ENCODE measurements at places on chromosomes 7 and 10.

DNA sequence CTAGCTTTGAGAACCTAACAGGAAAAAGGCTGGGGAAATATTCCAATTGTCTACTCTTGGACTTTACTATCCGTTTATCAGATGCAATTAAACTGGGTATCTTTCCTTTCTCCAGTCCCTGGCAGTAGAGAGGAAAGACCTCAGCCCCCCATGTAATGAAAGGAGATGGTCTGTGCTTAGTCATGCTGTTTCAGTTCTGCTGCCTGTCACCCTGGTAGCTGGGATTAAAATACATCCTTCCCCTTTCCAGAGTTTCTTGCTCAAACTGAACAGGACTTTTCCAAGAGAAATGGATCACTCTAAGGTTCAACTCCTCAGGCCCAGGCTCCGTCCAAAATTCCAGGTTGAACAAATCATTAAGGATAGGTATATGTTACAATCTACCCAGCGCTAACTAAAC, 202.9 kb downstream of the PTEN start:
- no peak for DNase-seq

DNA sequence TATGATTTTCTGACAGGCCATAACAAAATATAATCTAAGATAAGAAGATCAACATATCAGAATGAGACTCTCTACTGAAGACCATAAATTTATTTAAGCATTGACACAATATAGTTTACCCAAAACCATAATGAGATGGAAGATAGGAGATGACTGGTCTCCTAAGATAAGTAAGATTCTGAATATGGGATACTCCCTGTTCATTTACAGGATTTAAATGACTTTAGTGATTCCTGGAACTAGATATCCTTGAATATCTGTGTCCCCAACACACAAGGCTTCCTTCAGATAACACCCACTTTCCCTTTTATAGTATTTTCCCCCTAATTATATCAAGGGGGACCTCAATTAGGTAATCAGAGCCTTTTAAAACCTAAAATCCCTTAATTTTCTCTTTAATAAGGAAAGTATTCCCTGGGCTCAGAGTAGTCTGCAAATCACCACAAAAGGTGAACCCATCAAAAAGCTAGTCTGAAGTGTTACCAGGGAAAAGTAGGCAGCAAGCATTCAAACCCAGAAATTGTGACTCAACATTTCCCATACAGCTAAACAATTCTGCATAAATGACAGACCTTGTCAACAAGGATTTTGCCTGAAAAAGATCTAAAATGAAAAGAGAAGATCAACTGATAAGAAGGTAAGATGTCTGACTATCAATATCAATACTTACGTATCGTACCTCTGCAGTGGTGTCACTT, 99.9 kb downstream of the CNOT4 start:
- DNase-seq: no peak

- no peak for DNase-seq
Measured at GRCh38 chr7:47765373-47765979, 182.8 kb downstream of the PKD1L1 start.

DNA sequence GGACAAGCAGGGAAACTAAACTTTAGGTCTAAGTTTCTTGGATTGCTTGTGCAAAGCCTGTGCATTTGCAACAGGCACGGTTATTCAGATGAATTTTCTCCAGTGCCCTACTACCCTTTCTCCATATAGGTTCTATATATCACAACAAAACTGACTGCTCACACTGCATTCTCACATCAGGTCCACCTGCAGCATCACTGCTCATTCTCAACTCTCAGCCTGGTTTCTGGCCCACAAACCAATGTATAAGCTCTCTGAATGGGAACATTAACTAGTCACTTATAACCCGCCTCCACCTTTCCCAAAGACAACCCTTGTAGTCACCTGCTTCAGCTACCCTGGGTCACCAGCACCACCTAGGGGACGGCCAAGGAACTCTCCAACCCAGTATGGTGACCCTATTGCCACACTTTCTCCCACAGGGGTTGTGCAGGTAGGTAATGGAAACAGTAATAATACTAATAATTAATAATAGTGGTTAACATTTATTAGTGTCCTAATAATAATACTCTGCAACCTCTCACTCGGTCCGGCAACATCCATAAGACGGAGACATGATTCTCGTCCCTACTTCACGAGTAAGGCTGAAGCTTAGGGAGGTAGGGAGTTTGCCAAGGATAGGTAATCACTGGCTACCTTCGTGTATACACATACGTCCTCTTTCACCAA, 97.3 kb downstream of the CLEC2L start:
- peak; percentile 48 for DNase-seq

GRCh38 chr7:149765399-149766121, 7.8 kb downstream of the ZNF467 start:
- no peak for DNase-seq

DNA sequence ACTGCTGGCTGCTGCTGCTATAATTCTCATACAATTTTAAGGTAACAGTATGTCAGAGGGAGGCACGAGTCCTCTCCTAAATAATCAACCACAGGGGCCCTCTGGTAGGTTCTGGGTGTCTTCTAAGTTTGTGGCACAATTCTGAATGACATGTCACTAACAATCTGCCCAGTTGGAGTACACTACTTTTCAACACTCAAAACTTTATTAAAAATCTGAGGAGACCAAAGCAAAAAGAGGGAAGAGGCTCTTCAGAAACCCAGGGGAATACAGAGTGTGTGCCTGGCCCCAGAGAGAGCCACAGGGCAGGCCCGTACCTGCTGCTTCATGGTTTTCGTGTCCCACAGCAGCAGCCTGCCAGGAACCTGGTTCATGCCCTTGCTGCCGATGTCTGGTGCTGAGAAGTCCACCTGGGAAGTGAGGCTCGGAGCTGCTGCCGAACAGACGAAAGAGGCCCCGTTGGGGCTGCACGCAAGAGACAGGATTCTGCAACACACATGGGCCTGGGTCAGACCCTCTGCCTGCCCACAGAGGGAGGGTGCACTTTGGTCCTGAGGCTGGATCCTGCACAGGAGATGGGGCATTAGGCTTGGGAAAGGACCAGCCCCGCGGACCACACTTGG, 18.3 kb downstream of the WDR91 start:
- DNase-seq: no peak
